Stimulated activated CD8-positive, alpha-beta memory T cell treated with anti-CD3 and anti-CD28 coated beads, Interleukin-4, amount 100 ng/mL, for 24 hours (primary cell): ENCODE measurements at places on chromosomes 1 and 21.

DNA sequence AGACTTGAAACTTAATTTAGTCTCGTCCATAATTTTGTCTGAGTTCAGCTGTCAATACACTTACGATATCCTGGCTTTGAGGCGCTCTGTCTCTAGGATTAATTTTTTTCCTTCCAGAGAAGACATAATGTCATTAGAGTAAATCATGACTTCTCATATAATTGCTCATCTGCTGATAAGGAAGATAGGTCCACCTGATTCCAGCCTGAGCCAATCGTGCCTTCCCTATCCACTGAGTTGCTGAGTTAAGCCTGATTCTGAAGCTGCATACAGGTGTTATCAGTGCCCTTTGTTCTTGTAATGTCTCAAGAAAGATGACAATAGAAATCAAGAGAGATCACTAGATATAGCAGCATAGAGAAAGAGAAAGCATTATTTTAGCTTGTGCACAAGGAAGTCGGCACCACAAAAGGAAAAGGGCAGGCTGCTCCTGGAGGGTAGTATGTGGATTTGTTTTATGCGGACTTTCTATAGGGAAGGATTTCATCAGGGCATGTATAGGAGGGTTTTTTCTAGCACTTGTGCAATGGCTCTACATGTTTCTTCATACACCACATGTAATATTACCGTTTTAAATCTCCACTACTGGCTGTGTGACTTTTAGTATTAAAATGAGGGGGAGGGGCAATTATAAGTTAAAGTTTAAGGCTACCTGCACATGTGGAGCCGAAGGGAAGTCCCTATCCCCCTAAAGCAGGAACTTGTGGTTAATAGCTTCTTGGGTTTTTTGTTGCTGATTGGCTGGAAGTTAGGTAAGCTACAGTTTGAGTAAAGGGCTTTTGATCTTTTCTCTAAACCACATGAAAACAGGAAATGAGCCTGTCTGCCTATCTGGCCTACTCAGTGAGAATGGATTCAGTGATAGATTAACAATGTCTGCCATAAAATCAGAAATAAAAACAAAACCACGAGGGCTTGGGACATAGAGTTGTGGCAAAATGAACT is 133.4 kb downstream of the PLPPR5 start:
- DNase-seq = no peak

- DNase-seq = no peak
Measured at GRCh38 chr1:44146536-44147361, 5.3 kb upstream of the KLF18 start.

GRCh38 chr1:224923726-224924125 is 5.7 kb upstream of the DNAH14 start:
- DNase-seq = no peak

DNA sequence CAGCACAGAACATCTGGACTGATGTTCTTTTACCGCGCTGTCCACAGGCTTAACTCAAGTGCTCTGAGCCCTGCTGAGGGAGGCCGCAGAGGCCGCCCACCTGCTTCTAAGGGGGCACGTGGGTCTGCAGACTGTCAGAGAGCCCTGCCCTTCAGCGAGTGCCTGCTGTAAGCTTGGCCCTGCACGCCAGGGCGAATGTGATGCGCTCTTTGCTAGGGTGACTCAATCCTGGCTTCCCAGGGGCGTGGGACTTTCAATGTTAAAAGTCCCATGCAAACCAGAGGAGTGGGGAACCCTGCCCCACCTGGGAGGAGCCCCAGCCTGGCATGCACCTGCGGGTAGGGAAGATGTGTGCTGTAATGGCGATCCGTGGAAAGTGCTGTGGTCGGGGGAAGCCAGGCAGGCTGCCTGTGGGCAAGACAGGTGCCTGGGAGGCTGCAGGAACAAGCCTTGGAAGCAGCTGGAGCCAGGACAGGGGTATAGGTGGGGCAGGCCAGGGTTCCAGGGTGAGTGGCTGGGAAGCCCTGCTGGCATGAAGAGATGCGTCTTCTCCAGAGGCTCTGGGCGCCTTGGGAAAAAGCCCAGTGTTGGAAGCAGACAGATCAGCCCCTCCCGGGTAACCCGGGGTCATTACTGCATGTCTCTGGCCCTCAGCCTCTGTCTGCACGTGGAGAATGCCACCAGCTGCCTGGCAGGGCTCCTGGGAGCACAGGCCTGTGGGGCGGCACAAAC is 594 bp upstream of the PANK4 start:
- DNase-seq = peak; percentile 60

DNA sequence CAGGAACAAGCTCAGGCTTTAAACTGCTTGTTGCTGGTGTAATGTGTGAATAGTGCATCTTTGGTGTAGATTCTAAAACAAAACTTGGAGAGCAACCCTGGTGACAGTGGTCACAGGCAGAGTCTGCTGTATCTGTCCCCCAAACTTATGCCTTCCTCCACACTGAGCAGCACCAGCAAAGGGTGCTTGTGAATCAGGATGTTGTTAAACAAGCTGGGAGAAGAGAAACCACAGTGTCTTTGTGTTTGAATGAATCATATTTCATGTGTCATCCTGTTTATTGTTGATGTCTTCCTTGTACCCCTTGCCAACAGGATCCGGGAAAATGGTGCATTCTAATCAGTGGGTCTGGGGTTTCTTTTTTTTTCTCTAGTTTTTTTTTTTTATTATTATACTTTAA is 91.9 kb upstream of the COG2 start:
- DNase-seq = no peak
